ENCODE measurements at places on chromosomes 3 and 15.

DNA sequence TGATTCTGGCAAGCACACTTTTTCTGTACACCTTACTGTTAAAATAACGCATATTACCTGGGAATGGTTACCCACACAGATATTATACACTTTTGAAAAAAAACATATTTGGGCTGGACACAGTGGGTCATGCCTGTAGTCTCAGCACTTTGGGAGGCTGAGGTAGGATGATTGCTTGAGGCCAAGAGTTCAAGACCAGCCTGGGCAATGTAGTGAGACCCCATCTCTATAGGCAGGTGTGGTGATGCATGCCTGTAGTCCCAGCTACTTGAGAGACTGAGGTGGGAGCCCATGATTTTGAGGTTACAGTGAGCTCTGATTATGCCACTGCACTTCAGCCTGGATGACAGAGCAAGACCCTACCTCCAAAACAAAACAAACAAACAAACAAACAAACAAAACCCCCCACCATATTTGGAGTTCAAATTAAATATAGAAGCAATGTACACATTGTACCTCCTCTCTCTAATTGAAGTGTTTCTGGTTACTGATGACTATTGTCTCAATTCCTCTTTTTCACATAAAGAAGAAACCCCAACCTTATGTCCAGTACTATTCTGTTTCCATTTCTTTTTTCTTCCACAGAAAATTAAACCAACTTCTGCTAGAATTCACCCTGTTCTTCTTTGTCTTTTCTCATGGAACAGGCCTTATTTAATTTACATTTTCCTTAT lies 152.6 kb upstream of the UMPS start:
- peaks cover 18% of the 10 kb centered on the region for H3K4me1 ChIP-seq
- no peak overlapping the region for H3K27ac ChIP-seq
- no peaks in the 10 kb centered on the region for H3K36me3 ChIP-seq

DNA sequence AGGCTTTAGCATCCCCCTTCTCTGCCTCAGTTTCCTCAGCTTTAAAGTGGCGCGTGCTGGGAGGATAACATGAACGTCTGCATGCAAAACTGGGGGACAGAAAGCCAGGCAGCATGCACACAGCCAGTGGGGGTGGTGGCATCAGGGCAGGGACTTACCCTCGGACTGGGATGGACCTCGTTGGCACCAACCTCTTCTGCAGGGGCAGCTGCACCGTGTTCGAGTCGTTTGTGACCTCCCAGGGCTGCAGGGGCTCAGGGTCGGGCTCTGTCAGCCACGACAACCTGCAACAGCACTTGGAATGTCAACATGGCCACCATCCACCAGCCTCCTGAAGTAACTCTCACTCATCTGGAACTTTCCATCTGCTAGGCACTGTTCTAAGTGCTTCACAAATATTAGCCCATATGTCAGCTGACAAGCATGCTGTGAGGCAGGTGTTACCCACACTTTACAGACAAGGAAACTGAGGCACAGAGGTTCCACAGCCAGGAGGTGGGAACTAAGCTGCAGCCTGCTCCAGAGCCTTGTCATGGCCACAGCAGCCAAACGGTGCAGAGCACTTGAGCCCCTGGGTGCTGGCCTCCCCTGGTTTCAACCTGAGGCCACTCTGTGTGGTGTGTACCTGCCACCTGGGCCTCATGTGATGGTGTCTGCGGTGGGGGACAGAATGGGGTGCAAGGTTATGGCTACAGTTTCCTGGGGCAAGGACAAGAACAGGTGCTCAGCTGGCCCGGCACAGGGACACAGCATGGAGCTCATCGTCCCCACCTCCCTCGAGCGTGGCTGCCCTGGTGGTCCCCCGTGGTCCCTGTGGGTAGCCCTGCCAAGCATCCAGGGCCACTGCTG lies 6.7 kb downstream of the C3orf22 start:
- DNase-seq, result no peak
- peaks cover 24% of the 10 kb centered on the region for H3K27me3 ChIP-seq
- H3K36me3 ChIP-seq, result no peaks in the 10 kb centered on the region
- H3K27ac ChIP-seq, result no peak overlapping the region

DNA sequence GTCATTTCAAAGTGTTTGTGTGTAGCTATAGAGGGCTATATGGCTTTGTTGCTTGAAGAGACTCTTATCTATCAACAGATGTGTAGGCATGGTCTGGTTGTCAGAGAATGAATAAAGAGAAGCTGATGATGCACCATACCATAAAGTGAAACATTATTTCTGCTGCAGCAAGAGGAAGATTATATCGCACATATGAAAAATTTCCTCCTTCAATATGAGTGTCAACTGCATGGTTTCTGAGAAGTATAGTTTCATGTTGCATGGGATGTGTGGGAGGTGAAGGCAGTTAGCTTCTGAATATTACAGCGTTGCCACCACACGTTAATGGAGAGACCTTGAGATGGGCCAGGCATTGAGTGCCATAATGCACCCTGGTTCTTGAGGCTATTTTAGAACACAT lies 217.9 kb downstream of the SATB1 start:
- no peak overlapping the region for H3K4me3 ChIP-seq
- H3K27me3 ChIP-seq, result no peaks in the 10 kb centered on the region
- H3K27ac ChIP-seq, result no peak overlapping the region
- no peaks in the 10 kb centered on the region for H3K4me1 ChIP-seq
- DNase-seq, result no peak

- H3K4me1 ChIP-seq, result no peaks in the 10 kb centered on the region
- no peak overlapping the region for H3K27ac ChIP-seq
- H3K27me3 ChIP-seq, result peaks cover 37% of the 10 kb centered on the region
- H3K36me3 ChIP-seq, result no peaks in the 10 kb centered on the region
- no peak overlapping the region for H3K4me3 ChIP-seq
Observed at GRCh38 chr15:77856705-77857346, 220.7 kb downstream of the TBC1D2B start.

GRCh38 chr15:79849789-79850188 lies 47.0 kb downstream of the MTHFS start:
- H3K36me3 ChIP-seq, result peaks cover 1% of the 10 kb centered on the region
- H3K27ac ChIP-seq, result no peak overlapping the region
- no peak for DNase-seq
- no peaks in the 10 kb centered on the region for H3K27me3 ChIP-seq
